CD8-positive, alpha-beta memory T cell (primary cell): ENCODE measurements at places on chromosomes 7 and 10.

GRCh38 chr10:87552248-87552929, 47.7 kb downstream of the MINPP1 start:
- DNase-seq: no peak

- DNase-seq: no peak
Measured at GRCh38 chr7:23369695-23370404, 70.7 kb downstream of the MALSU1 start.

DNA sequence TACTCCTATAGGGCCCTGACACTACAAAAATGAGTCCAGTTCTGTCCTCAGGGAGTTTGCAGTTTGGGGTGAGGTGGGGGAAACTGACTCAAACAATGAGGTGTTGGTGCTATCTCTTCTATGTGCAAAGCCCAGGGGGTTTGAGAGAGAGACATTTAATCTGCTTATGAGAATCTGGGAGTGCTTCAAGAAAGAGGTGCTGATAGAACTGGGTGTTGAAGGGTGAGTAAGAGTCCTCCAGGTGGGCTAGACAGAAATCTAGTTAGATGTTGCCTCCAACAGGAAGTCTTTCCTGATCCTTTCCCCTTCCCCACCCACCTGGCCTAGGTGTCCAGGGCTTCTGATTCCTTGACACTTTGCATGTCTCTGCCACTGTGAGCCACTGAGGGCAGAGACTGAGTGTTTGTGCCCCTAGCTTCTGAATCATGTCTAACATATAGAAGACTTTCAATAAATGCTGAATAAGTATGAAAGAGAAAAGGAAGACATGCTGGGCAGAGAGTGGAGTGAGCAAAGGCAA, 53.0 kb downstream of the FAM241B start:
- DNase-seq: no peak

GRCh38 chr10:88989423-88989822, 1.2 kb upstream of the FAS start:
- no peak for DNase-seq

GRCh38 chr7:127979728-127980126, 51.5 kb downstream of the LRRC4 start:
- no peak for DNase-seq

- peak; percentile 28 for DNase-seq
Measured at GRCh38 chr7:381211-382042, 91.5 kb downstream of the FOXL3 start.

- DNase-seq: no peak
Measured at GRCh38 chr10:96890172-96890513, 58.0 kb downstream of the LCOR start.

- no peak for DNase-seq
Measured at GRCh38 chr10:129392855-129393254, 74.2 kb upstream of the MGMT start.

- no peak for DNase-seq
Measured at GRCh38 chr7:144723301-144723700, 112.6 kb downstream of the TPK1 start.

- no peak for DNase-seq
Measured at GRCh38 chr10:119444866-119445265, 97.7 kb downstream of the RGS10 start.

- DNase-seq: no peak
Measured at GRCh38 chr10:101244321-101245050, 15.2 kb upstream of the LBX1 start.
